ENCODE measurements at places on chromosomes 16 and 17.

DNA sequence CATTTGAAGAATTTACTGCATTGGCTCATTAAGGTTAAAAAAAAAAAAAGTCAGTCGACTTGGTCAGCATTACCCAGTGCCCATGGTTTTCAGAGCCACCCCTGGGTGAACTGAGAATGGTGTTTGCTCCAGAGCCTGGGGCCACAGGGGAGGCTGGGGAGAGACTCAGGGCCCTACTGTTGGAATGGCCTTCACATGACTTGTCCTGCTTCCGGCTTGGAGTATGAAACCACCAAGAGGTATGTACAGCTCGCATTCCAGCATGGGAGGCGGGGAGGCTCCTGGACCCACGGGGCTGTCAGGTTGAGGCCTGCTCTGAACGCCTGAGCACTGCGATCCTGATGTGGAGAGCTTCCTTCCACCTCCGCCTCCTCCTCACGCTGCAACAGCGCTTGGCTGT is 36.8 kb downstream of the MSI2 start:
- no peak for DNase-seq

DNA sequence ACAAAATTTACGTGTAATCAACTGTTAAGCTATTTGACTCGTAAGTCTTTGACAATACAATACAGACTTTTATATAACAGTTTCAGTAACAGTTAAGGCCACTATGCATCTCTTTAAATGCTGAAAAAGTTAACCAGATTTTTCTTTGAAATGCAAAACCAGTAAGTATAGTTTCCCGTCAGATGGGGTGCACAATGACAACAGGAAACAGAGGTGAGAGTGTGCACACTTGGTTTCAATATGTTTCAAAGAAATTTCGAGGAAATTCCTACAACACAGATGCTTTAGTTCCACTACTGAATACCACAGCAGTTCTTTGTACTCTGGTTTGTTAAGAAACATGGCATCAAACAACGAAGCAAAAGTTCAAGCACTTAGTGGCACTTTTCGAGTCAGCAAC is 48.4 kb downstream of the RNF157 start:
- no peak for DNase-seq

DNA sequence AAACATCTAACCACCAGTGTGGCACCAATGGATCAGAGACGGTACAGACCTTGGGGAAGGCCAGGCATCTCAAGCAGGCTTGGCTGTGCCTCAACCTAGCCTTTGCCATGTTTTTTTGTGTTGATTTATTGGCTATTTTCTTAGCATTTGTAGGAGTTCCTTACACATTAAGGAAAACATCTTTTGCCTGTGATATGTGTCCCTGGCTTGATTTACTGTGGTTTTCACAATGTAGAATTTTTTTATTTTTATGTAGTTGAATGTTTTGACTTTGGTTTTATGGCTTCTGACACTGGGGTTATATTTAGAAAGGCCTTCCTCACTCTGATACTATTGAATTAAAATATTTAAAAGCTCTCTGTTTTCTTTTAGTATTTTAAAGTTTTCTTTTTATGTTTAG is 132.6 kb downstream of the ZNF423 start:
- no peak for DNase-seq

DNA sequence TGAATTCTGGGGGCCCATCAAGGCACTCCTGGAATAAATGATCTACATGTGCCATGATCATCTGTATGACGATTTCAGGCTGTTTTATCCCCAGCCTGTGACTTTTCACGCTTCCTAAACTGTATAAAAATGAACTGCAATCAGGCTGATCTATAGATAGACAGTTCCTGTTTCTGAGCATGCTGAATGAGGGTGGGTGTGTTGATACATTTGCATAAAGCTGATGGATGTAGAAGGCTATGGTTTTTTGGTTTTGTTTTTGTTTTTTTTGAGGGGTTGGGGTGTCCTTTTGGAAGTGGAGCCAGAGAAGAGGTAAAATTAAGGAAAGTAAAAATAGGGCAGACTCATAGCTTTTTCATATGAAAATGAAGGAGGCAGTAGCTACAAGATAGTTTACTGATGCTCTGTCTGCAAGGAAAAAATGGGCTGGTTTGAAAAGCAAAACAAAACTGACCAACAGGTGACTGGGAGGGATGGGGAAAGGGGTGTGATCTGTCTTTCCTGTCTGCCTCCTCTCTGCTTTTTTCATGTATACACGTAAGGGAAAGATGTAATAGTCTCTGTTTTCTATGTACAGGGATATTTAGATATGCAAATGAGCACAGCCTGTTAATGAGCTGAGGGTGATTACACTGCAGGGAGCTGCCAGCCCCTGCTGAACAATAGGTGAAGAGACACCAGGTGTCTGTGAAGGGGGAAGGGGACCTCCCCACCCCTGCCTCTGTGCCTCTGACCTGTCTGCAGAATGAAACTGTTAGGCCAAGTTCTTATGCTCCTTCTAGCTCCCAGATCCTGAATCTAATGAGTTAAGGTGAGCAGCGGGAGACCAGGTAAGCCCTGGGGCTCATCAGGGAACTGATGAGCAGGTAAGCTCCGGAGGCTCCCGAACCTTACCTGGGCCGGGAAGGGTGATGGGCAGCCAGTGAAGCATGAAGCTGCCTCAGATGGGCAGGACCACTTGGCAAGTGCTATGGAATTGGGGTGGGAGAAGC is 46.6 kb upstream of the LYRM9 start:
- DNase-seq, result no peak

- no peak for DNase-seq
Measured at GRCh38 chr16:14232106-14232864, 161.2 kb downstream of the MRTFB start.

- DNase-seq, result no peak
Measured at GRCh38 chr17:80312621-80313135, 52.0 kb downstream of the RNF213 start.

DNA sequence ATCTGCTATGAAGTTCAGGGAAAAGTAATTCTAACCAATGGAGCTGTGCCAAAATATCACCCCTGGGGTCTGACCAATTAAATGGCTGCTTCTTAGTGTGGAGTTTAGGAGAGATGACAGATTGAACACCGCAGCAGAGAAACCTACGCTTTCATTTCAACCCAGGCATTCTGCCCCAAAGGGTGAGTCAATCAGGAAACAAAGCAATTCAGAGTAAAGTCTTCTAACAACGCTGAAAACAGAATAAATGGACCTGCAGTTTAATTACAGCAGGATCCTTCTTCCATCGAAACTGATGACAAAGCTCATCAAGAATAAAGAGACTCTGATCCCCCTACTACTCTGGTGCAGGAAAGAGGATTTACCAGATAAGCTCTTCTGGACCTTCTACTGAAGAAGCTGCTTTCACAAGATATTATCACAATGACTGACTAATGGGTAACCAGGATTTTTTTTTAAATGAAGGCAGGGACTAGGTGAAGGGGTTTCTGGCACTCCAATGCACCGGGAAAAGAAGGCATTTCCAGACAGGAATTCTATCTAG is 16.7 kb downstream of the RFFL start:
- DNase-seq, result peak; percentile 56

- no peak for DNase-seq
Measured at GRCh38 chr16:72066747-72067146, 3.7 kb downstream of the HPR start.

DNA sequence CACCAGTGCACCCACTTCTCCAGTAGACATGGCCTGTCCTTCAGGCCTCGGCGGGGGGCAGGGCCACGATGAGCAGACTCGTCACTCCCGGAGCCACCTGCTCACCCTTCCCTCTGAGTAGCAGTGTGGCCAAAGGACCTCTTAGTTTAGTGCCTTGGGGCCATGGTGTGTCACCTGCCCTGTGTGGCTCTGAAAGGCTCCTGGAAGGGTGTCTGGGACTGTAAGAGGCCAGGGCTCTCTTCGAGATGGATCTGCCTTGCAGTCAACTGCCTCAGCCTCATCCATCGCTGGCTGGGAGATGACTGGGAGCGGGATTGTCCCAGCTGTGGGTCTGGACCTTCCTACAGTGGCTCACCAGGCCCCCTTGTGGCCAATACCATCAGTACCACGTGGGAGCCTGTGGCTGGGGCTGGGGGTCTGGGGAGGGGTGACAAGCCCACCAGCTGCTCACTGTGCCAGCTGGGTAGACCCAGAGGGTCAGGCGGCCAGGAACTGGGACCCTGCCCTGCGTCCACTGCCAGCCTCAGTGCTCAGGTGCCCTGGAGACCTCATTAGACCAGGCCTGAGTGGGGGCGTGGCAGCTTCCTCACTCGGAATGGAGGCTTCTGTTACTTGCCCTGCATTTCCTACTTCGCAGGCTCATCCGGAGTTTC is 133.4 kb downstream of the OR1D5 start:
- no peak for DNase-seq

GRCh38 chr16:85878875-85879274 is 20.1 kb upstream of the IRF8 start:
- DNase-seq, result peak; percentile 17

DNA sequence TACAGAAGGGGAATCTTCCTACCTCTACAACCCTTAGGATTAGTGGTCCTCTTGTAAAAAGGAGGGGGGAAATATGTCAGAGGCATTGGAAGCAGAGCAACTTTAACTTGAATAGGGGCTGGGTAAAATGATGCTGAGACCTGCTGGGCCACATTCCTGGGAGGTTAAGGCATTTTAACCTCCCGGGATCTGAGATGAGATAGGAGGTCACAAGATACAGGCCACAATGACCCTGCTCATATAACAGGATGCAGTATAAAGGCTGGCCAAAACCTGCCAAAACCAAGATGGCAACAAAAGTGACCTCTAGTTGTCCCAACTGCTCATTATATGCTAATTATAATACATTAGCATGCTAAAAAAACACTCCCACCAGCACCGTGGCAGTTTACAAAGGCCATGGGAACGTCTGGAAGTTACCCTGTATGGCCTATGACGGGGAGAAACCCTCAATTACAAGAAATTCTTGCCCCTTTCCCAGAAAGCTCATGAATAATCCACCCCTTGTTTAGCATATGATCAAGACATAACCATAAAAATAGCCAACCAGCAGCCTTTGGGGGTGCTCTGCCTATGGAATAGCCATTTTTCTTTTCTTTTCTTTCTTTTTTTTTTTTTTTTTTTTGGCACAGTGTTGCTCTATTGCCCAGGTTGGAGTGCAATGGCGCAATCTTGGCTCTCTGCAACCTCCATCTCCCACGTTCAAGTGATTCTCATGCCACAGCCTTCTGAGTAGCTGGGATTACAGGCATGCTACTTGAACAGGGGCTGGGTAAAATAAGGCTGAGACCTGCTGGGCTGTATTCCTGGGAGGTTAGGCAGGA is 6.2 kb upstream of the C1QTNF1 start:
- DNase-seq, result no peak

GRCh38 chr16:72689851-72690250 is 358.1 kb downstream of the ZFHX3 start:
- DNase-seq, result no peak

DNA sequence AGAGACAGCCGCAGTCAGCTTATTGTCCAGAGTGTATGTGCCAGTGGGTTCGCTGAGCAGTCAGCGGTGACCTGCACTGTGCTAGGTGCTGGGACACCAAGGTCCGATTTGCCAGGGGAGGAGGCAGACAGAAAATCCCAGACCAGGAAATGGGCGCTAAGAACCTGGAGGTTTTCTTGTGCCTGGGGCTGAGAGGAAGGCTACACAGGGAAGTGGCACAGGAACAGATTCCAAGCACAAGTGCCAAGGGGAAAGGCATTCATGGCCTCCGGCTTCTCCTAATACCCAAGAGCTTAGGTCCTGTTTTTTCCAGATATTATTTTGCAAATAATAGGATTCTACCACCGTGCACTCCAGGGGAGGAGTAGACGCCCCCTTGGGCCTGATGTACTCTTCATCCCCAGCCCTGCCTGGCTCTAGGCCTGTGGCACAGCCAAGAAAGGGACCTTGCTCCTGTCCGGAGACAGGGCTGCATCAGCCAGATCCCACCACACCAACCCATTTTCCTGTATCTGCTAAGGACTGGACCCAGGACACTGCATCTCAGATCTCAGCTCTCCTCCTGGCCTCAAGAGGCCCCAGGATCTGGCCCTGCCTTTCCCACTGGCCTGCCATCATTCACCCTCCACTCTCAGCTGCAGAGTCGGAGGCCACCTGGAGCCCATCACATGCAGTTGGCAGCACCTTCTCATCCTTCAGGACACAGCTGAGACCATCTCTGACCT is 187.2 kb downstream of the NTN1 start:
- no peak for DNase-seq

- no peak for DNase-seq
Measured at GRCh38 chr17:2397247-2398171, 3.4 kb downstream of the MNT start.

GRCh38 chr17:54948380-54948779 is 20.1 kb downstream of the COX11 start:
- peak; percentile 85 for DNase-seq

DNA sequence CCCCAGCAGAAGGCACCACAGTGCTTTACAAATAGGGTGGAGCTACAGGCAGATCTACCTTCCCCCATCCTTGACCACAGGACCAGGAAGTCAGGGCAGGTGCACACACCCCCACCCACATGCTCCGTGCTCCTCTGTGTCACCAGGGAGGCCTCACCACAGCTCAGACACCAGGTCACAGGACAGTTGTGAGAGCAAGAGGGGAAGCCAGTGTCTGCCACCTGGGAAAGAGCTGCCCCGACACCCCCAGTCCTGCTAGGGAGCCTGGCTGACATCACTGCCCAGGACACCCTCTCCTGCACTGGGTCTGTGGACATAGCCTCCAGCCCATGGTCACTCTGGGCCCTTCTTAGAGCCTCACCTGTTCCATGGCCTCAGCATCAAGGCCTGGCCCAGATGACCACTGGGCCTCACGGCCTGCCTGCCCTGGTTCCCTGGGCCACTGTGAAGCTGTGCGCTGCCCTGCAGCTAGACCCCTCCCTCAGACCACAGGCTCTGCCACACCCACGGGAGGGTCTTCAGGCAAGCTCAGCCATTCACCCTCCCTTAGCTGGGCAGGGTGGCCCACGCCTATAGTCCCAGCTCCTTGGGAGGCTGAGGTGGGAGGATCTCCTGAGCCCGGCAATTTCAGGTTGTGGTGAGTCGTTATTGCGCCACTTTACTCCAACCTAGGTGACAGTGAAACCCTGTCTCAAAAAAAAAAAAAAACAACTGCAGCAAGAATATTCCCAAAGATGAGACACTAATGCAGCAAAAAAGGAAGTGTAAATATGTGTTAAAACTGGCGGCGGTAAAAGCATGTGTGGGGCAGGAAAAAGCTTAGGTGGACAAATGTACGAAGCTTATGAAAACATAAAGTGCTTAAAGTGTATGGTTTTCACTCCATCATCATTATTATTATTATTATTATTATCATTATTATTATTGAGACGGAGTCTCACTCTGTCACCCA is 14.2 kb downstream of the POLR3K start:
- DNase-seq, result no peak

- peak; percentile 93 for DNase-seq
Measured at GRCh38 chr16:64864232-64864809, 257.5 kb downstream of the CDH11 start.

GRCh38 chr16:9170470-9170869 is 79.0 kb downstream of the HAPSTR1 start:
- no peak for DNase-seq

- DNase-seq, result no peak
Measured at GRCh38 chr17:10771148-10771547, 32.8 kb downstream of the TMEM238L start.

GRCh38 chr17:1060991-1061390 is 64.1 kb downstream of the TIMM22 start:
- peak; percentile 95 for DNase-seq

- DNase-seq, result no peak
Measured at GRCh38 chr17:45747911-45748310, 36.2 kb upstream of the CRHR1 start.

GRCh38 chr17:61017317-61018006 is 339.8 kb downstream of the BCAS3 start:
- no peak for DNase-seq

Measured in skeletal muscle cell (primary cell).